ENCODE measurements at places on chromosomes 16 and 17.

GRCh38 chr17:62919388-62919787 lies 46.6 kb upstream of the TANC2 start:
- no peak for DNase-seq

DNA sequence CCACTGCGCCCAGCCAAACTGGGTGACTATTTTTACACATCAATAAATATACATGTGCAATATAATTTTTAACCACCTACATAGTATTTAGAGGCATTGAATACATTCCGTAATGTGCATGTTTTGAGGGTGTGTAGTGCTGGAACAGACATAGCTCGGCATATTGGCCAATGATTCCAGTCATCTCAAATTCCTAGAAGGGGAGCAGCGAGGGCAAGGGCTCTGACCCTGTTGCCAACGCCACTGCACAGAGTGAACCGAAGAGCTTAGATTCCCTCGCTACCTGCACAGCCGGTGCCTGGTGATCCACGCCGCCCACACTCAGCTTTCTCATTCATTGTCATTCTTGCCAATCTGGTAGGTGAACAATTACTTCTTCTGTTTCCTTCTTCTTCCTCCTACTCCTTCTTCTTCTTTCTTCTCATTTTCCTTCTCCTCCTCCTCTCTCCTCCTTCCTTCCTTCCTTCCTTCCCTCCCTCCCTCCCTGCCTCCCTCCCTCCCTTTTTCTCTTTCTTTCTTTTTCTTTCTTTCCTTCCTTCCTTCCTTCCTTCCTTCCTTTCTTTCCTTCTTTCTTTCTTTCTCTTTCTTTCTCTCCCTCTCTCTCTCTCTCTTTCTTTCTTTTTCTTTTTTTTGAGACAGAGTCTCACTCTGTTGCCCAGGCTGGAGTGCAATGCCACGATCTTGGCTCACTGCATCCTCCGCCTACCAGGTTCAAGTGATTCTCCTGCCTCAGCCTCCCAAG lies 26.3 kb upstream of the ATP2A3 start:
- DNase-seq: no peak

- DNase-seq: no peak
These were observed 28.3 kb downstream of the ARSG start for GRCh38 chr17:68319410-68320162.

DNA sequence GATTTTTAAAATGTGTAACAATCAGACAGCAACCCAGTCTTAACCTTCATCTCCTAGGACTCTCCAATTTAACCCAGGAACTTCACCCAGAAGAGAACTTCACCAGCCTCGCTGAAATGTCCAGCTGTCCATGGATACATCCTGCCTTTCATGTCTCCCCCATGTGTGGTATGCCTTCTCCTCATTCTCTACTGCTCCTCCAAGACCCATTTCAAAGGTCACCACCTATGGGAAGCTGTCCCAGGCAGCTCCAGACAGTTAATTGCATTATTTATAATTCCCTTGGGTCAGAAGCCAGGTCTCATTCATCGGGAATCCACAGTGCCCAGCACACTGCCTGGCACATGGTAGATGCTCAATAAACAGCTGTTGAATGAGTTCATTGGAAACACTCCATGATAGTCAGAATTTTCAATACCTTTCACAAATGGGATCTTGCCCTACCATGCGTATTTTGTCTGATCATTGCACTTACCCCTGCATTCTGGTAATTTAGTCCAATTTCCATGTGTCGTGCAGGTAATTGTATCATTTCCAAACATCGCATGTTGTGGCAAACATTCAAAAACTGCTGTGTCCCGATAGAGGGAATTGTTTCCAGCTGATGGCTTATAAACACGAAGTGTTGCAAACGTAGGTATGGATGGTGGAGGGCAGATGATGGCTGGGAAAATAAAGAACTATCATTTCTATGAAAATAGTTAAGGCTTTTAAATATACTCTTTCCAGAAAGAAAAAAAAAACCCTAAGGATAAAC lies 9.0 kb downstream of the APOH start:
- no peak for DNase-seq

- DNase-seq: no peak
These were observed 141.2 kb downstream of the SEC14L1 start for GRCh38 chr17:77281904-77282367.

DNA sequence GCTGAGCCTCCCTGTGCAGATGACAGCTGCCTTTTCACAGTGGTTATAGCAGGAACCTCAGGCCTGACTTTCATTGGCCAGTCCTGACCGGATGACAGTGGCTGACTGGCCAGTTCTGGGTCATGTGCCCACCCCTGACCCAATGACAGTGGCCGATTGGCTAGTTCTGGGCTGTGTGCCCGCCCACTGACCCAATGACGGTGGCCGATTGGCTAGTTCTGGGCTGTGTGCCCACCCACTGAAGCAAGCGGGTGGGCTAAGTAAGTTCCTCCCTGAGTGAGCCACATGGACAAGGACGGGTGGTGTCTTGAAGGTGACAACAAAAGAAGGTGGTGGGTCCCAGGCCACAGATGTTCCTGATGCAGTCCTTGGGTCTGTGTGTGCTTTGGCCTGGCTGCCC lies 9.5 kb downstream of the DEF8 start:
- peak; percentile 49 for DNase-seq

GRCh38 chr16:72850853-72851252 lies 197.1 kb downstream of the ZFHX3 start:
- no peak for DNase-seq

DNA sequence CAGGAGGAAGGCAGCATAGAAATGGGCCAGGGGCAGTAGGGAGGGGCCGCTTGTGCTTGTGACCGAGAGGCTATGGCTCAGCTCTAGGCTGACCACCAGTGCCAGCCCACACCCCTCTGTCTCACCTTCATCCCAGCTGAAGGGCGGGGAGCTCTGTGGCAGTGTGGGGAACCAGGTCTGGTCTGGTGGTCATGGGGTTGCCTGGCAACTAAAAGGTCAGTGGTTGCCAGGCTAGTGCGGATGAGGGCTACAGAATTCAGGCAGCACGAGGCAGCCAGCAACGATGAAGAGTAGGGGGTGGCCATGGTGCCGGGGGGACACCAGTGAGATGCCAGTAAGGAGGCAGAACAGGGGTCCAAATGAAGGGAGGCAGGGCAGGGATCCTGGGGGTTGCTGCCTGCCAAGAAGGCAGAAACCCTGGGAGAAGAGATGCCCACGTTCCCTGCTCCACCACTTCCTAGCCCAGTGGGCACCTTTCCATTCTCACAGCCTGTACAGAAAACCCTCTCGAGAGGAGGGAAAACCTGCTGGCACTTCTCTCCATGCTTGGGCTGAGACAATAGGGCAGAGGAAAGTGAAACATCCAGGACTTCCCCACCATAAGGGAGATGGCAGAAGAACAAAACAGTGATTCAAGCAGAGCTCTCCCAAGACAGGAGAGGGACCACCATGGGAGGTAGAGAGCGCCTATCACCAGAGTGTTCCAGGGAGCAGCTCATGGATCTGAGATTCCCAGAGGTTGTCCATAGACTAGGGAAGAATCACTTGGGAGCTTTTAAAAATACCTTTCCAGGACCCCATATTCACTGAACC lies 39.7 kb downstream of the SRCIN1 start:
- DNase-seq: no peak

DNA sequence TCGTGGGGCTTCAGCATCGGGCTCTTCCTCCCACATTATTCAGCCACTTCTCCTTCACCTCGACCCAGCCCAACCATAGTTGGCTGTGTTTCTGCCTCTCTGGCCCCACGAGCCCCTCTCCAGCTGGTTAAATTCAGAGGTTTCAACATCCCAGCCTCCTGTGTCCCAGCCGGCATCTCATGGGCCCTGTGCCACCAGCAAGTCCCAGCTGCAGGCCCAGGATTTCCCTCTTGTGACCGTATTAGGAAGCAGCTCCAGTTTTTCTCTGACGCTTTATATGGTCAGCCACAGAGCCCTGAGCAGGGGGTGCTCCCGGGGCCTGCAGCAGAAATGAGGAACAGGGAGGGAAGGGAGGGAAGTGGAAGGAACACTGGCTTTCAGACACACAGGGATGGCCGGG lies 27.4 kb downstream of the MYH11 start:
- no peak for DNase-seq

- no peak for DNase-seq
These were observed 15.3 kb downstream of the ZC3H7A start for GRCh38 chr16:11781773-11782172.

DNA sequence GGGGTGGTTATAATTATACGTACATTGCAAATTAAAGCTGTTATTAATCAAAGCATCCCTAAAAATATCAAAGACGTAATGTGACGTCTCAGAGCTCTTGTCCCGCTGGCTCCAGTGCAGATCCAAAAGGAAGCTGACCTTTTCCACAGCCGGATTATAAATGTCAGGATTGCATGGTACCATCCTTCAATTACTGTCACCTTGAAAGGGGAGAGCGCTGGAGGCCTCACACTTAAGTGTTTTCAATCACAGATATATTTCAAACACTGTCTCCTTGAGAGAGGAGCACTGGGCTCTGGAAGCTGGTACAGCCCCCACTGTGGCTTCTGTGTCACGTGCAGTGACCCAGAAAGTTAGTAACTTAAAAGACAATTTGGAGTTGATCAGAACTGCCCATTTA lies 94.2 kb downstream of the AIPL1 start:
- DNase-seq: no peak

DNA sequence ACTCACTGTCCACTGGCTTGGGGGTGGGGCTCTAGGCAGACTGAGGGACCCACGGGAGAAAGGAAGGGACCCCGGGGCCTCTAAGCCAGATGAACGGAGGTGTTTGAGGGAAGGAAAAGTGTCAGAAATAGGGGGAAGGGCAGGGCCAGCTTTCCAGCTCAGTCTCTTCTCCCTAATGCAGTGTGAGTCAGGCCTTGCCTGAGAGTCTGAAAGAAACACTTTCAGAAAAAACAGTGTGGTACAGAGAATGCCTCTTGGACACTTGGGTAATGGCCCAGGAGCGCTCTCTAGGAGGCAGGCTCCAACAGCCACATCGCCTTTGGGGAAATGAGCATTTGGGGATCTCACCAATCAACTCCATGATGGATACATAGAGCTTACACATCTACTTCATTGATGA lies 46.9 kb downstream of the NDEL1 start:
- DNase-seq: no peak

DNA sequence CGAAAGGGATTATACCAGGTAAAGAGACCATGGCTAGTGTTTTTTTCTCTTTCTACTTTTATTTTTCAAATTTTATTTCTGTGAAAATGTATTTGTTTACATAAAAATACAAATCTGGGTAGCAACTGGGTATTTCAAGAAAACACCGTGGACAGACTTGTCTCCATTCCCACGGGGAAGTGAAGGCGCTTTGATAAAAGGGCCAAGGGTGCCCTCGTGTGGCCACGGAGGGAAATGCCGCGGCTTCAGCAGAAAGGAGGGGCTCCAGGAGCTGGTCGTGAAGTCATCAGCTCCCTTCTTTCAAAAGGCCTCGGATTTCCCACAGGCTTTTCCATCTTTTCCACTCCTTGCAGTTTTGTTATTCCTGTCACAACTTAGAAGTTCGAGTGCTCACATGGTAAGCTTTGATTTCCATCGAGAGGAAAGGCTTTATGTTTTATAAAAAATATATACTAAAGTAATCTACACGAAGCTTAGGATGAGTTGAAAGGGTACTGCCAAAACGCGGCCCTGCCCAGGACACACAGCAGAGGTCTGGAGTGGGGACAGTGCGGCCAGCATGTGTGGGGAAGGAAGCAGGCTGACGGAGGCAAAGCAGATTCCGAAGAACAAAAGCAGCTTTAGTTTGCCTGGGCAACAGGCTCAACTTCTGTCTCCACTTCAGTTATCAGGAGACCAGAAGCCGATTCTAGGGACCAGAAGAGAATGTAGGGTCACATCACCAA lies 15.3 kb upstream of the MNT start:
- DNase-seq: peak; percentile 84

DNA sequence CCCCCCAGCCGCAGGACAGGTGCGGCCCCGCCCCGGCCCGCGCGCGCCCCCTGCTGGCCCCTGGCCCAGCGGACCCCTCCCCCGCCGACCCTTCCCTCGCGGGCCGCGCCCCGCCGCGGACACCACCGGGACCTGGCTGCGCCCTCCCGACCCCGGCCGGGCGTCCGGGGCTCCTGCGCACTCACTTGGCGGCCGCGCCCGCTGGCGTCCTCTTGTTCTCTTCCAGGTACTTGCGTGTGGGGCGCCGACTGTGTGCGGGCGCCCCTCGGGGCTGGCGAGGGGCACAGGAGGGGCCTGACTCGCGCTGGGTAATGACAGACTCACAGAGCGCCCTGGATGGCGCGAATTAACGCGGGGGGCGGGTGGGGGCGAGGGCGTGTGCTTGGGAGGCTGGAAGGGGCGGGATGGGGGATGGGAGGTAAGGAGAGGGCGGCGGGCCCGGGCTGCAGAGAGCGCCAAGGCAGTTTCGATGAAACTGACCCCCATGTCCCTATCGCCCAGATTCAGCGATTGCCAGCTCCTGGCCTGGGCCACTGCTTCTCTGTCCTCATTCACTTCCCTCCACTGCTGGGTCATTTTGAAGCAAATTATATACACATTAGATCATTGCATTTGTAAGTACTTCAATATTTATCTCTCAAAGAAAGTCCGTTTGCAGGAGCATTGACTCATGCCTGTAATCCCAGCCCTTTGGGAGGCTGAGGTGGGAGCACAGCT lies 445 bp upstream of the DBNDD1 start:
- DNase-seq: no peak

DNA sequence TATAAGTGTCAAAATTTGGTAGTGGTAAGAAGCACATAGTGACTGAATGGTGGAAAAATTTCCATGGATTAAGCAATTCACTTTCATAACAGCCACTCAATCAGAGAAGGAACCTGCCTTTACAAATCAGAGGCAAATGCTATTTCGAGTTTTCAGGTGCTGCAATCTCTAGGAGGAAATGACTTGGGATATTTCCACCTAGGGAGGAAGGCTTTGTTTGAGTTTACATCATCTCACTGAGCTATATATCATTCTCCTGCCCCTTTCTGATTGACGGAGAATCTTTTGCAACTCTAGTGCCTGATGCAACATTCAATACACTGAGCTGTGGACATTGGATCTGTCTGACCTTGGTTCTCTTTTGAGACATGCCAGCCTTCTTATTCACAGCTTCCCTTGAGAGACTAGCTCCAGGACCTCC lies 26.3 kb downstream of the MARCHF10 start:
- DNase-seq: no peak

GRCh38 chr16:11057711-11058345 lies 113.5 kb downstream of the CLEC16A start:
- no peak for DNase-seq

DNA sequence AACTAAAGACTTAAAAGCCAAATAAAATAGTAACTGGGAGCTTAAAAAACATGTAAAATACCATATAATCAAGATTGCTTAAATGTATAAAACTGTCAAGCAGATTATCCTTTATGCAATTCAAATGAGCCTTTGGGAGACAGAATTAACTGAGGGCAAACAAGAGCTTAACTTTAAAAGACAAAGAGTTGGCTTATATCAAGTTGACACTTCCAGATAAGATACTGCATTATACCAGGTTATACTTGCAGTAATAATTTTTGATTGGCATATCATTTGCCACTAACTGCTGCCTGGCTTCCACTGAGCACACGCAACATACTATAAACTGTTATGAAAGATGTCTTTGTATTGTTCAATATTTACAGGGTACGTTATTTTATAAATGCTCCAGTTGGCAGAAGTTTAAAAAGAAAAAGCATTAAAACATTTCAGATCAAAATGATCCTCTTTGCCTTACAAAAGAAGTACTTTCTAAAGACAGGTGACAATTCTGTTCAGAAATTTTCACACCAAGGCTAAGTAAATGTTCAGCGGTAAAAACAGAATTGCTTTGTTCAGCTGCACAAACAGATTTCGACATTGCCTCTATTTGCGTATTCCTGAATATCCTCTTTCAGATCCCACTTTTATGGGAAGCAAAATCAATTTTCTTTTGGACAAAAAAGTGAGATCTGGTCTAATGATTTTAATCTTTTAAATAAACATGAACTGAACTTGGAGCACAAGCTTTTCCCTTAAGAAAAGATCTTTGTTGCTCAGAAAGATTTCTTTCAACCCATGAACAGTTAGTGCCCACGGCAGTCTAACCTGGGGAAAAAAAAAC lies 50.7 kb downstream of the TOX3 start:
- no peak for DNase-seq
